Activated B cell treated with CpG ODN at 0.5 μM for 24 hours (primary cell): ENCODE measurements at places on chromosomes 11 and 22. TPM values are rescaled to one million over a fixed set of nuclear protein-coding genes. Genes with fewer than 3 reads are reported as not detected.

GRCh38 chr11:64364435-64364834 lies 5.5 kb downstream of the RPS6KA4 start:
- DNase-seq: no peak

GRCh38 chr11:111018566-111018965 lies 227.0 kb upstream of the POU2AF2 start:
- no peak for DNase-seq

GRCh38 chr22:35506259-35506570 lies 34.4 kb upstream of the RASD2 start:
- no peak for DNase-seq

Gene RAB39A
- total RNA-seq: 3.6 and 4.1 TPM in 2 replicates

Gene TBX1
- not detected in 2 replicates for total RNA-seq
